Sigmoid colon (tissue), 7 donors: ENCODE measurements at places on chromosomes 16 and 17. TPM values are rescaled to one million over a fixed set of nuclear protein-coding genes. Genes with fewer than 3 reads are reported as not detected.

The UMOD gene
- not detected for total RNA-seq

The IGFBP4 gene
- total RNA-seq = 198 TPM

The KRTAP4-12 gene
- not detected for total RNA-seq

The DOC2B gene
- total RNA-seq = 4.9 TPM

The LAT gene
- 7.1 TPM for total RNA-seq

The KRT20 gene
- total RNA-seq = not detected

The ACD gene
- 19.7 TPM for total RNA-seq

The KIFC3 gene
- 12.1 TPM for total RNA-seq

The TMEM114 gene
- not detected for total RNA-seq

The TEKT1 gene
- total RNA-seq = not detected

The BPTF gene
- 64.6 TPM for total RNA-seq

The HBQ1 gene
- total RNA-seq = not detected

The ELAC2 gene
- total RNA-seq = 46.9 TPM

The SDR42E1 gene
- 1.8 TPM for total RNA-seq

The CDC6 gene
- total RNA-seq = 1.5 TPM
